ENCODE measurements at places on chromosomes 1 and 21.

DNA sequence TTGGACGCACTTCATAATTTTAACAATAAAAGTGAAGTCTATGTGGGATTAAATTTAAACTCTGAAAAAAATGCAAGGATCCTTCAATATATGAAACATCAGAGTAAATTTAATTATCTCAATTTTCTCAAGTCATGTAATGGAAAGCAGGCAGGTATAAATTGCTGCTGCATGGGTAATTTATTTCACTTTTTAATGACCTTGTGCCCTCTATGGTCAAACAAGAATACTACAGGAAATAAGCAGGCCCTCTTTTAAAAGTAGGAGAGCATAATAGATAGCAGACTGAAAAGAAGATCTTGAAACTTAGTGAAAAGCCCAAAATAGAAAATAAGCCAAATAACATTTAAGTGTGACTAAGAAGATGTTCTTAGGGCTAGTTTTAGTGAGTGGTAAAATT lies 22.9 kb downstream of the BCAS2 start:
- no peak for DNase-seq

DNA sequence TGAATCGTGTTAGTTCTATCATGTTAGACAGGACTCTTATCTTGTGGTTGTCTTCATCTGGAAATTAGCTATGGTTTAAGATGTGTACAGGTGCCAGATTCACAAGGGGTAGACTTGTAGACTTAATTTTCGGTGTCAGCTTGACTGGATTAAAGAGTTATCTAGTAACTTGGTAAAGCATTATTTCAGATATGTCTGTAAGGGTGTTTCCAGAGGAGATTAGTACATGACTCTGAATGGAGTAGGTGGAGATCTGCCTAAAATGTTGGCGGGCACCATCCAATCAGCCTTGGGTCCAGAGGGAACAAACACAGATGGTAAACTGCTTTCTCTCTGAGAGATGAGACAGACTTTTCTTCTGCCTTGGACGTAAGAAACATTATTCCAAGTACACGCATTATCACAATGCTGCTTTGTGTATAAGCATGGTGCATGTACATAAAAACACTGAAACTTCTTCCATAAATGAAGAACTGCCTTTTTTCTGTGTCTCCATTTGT lies 434.6 kb downstream of the SMYD3 start:
- no peak for DNase-seq

GRCh38 chr1:66416295-66416694 lies 117.7 kb upstream of the SGIP1 start:
- DNase-seq: peak; percentile 56

GRCh38 chr1:7343882-7344281 lies 427.2 kb upstream of the VAMP3 start:
- no peak for DNase-seq

DNA sequence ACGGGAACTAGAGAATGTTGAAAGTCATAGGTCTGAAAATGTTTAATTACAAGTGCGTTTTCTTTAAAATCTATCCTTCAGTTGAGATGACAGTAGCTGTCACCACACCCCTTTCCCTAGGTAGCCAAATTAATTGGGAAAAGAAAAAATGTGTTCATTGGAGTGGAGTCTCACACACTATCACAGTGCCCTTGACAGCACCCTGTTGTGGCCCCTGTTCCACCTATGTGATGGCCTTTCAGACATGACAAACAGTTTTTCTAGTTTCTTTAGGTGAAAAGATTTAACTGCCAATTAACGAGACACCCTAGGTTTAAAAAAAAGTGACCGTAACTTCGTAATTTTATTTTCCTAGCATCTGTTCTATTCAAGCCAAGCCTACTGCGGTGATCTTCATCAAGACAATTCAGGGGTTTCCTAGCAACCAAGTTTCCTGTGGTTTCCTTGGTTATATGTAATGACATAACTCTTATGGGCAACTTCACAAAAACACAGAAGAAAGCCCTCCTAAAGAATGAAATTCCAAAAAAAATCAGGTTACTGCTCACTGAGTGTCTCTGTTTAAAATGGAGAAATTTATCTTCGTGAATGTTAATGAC lies 298.3 kb downstream of the PDE4B start:
- no peak for DNase-seq

DNA sequence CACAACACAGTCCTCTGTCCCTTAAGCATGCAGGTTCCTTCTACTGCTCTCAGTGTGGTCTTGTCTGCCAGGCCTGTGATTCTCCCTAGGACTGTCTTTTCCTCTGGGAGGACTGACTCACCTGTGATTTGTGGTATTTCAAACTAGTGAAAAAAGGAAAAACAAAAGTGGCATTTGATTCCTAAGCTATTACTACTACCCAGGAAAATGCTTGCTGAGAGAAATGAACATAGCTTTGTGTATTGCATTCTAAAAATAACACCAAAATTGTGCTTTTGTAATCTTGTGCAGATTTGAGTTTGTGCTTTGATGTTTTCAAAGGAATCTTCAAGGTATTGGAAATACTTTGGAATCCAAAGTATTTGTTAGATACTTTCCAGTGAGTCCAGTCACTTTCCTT lies 57.0 kb downstream of the GPR161 start:
- DNase-seq: peak; percentile 59

DNA sequence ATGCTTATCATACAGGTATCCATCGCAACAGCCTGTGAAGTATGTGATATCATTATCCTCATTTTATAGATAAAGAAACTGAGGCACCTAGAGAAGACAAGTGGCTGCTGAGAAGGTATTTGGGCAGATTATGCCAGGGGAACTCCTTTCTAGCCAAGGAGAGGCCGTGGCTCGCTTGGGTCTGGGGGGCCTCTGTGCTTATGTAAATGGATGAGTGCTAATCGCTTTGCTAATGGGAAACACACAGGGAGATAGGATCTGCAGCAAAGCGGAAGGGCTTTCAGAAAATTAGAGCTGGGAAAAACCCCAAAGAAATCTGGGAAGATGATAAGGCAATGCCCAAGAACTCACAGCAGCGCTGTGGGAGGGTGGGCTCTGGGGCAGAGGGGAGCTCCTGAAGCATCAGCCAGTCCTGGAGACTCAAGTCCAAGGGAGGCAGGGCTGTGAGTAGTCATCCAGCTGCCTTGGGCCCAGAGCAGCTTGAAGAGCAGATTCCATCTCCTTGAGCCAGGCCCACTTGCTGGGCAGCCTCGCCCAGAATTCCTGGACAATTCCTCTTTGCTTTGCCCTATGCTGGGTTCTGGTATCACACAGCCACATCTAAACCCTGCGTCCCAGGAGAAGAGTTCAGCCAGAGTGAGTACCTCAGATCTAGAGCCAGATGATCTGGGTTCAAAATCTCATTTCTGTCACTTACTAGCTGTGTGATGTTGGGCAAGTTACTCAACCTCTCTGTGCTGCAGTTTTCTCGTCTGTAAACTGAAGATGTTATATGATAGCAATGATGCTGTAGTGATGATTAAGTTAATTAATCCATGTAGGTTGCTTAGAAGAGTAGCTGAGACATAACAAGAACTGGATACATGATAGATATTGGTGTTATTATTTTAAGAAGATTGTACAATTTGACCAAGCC lies 36.7 kb downstream of the FOXD2 start:
- no peak for DNase-seq

GRCh38 chr21:26850116-26850643 lies 5.0 kb upstream of the ADAMTS1 start:
- peak; percentile 68 for DNase-seq

- peak; percentile 72 for DNase-seq
Observed at GRCh38 chr1:152870831-152871730, 7.0 kb upstream of the SMCP start.

- no peak for DNase-seq
Observed at GRCh38 chr1:229579059-229579673, 20.7 kb upstream of the ABCB10 start.

- no peak for DNase-seq
Observed at GRCh38 chr1:206545351-206545750, 38.0 kb downstream of the RASSF5 start.

DNA sequence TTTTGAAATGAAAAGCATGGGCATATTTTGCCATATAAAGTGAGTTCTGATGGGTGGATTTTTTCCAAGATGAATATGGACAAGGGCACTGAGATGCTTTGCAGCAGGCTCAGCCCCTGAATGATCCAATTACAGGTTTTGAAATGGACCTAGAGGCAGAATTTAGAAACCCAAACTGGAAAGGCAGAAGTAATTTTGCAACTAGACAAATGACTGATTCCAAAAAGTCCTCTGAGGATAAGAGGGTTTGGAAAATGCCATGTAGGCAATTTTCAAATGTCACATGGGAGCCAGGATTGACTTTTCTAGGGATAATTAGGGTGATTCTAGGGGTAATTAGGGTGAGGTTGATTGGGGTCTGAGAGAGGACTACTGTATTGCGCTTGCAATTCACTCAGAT lies 148.9 kb upstream of the ZNF648 start:
- DNase-seq: no peak

- DNase-seq: no peak
Observed at GRCh38 chr1:82445827-82446226, 645.1 kb downstream of the ADGRL2 start.

DNA sequence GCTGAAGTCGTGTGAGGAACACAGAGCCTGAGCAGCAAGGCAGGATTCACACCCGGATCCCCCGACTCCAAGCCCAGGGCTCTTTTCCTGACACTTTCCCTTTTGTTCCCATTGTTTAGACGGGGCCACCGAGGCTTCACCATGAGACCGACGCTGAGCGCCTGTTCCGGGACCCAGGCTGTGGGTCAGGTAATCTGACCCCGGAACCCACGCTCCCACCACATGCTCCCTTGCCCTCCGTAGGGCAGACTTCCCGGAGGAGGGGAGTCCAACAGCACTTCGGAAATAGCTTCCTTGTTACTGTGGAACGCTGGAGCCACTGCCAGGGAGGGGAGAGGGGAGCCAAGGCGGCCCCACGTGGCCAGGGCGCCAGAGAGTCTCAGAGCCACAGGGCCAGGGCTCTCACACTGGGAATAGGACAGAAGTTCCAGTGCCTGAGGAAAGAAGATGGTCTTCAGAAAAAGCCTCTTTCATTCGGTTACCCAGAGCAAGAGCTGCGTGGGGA lies 18.4 kb downstream of the RUNX3 start:
- no peak for DNase-seq

- DNase-seq: peak; percentile 62
Observed at GRCh38 chr1:225767634-225768540, 9.7 kb upstream of the SRP9 start.

- DNase-seq: no peak
Observed at GRCh38 chr1:212433577-212434462, 1.1 kb downstream of the NENF start.

DNA sequence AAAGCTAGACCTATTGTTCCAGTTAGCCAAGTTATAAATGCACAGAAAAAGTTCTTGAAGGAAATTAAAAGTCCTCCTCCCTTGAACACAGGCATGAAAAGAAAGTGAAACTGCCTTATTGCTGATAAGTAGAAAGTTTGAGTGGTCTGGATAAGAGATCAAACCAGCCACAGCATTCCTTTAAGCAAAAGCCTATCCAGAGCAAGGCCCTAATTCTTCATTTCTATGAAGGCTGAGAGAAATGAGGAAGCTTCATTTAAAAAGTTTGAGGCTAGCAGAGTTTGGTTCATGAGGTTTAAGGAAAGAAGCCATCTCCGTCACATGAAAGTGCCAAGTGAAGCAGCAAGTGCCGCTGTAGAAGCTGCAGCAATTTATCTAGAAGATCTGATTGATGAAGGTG lies 2.7 kb upstream of the SSX2IP start:
- DNase-seq: no peak

DNA sequence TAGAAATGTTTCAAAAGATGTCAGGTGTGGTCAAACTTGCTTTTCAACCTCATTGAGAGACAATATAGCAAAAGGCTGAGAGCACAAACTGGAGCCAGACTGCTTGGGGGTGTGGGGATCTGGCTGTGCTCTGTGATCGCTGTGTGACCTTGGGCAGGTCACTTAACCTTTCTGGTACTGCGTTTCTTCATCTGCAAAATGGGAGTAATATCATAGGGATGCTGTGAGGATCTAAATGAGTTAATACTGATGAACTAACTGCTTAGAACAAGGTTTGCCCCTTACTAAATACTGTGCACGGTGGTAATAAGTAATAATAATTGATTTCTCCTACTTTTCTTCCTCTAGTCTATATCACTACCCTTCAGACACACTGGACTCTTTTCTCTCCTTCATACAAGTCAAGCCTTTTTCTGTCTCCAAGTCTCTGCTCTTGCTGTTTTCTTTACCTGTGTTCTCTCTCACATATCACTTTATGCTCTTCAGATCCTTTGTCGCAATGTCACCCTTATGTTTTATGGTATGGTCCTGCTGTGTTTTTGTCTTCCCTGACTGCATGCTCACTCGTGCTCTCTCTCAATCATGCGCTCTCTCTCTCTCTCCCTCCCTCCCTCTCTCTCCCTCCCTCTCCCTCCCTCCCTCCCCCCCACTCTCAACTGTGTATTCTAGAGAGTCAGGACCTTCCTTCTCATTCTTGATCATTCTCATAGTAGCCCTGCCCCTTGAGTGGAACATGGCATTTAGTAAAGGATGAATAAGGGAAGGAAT lies 3.3 kb downstream of the MGST3 start:
- no peak for DNase-seq

DNA sequence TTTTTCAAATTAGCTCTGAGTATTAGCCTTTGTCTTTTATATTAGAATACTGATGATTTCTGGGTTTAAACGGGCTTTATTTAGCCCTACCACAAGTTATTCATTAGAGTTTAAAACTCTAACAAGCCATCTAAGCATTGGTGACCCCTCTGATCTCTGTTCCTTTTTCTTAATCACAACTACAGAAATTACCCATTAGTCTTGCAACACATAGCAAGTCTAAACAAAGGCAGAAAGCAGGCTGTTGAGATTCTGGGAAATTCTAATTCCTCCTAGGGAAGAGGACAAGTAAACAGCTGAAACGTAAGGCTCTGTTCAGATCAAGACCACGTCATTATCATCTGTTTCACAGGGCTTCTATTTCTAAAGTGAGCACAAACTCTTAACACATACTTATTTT lies 491.2 kb upstream of the ZRANB2 start:
- peak; percentile 37 for DNase-seq

GRCh38 chr1:220170836-220171526 lies 77.0 kb downstream of the IARS2 start:
- DNase-seq: no peak

DNA sequence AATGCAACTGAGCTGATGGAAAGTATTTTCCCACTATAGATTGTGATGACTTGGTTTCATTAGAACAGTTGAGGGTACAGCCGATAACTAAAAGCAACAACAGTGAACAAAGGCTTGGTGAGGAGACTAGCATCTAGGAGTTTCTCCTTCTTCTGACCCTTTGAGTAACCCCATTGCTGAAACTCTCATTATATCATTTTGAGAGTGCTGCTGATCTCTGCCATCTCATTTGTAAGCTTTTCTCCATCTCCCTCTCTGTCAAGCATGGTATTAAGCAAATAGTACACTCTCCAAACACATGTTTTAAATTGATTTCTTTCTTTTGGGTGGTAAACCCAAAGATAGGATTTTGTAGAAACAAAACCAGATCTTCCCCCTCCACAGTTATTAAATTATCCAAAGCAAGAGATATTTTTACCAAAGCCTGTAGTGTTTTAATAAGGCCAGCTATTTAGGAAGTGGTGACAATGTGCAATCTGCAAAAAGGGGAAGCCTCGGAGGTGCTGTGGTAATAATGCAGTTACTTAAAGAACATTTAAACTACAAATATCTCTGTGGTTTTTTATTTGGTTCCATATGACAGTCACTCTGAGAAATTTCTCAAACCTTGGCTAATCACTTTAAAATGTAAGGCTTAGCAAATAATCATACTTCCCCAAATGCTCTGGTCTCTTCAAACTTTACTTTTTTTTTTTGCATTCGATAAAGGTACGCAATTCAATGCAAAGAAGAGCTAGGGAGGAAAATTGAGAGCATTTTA lies 287.5 kb downstream of the HLX start:
- no peak for DNase-seq
